Left renal cortex interstitium (tissue), 4 donors: ENCODE measurements at places on chromosomes 3 and 15. TPM values are rescaled to one million over a fixed set of nuclear protein-coding genes. Genes with fewer than 3 reads are reported as not detected.

DNA sequence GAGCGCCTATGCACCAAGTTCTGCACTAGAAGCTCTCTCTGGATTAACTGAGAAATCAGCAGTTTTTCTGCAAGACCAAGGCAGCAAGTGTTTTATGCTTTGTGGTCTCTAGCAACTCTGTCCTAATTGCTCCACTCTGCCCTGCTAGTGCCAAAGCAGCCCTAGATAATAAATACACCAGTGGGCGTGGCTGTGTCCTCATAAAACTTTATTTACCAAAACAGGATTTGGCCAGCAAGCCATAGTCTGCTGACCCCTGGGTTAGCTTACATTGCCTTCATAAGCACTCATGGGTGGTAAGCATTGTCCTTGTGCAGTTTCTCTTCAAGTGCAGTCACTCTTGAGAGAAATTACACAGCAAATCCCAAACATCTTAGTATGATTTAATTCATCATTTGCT is 30.7 kb upstream of the SLC24A5 start:
- no peak for DNase-seq

The C3orf20 gene
- polyA plus RNA-seq = 0.27 TPM

The NTRK3 gene
- 14.0 TPM for polyA plus RNA-seq

- no peak for DNase-seq
These were observed 81.7 kb upstream of the PLCL2 start for GRCh38 chr3:16803019-16803418.

DNA sequence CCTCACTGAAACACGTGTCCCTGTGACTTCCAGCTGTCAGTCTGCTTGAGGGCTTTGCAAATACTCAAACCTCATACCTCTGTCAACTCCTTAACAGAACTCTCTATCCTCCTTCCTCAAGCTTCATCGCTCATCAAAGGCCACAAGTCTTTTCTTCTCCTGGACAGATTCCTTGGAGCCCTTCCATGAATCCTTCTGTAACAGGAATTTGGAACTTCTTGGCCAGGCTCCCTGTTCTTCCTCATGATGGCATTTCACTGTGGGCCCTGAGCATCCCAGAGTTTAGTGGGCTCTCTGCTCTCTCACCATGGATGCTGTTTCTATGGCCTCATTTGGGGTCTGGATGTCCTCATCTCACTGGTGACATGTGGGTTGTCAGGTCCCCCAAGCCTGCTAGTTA is 105.0 kb upstream of the TLE3 start:
- DNase-seq = no peak

GRCh38 chr15:60627298-60627943 is 148.5 kb upstream of the ICE2 start:
- no peak for DNase-seq

The UCN2 gene
- polyA plus RNA-seq = 0.51 TPM

DNA sequence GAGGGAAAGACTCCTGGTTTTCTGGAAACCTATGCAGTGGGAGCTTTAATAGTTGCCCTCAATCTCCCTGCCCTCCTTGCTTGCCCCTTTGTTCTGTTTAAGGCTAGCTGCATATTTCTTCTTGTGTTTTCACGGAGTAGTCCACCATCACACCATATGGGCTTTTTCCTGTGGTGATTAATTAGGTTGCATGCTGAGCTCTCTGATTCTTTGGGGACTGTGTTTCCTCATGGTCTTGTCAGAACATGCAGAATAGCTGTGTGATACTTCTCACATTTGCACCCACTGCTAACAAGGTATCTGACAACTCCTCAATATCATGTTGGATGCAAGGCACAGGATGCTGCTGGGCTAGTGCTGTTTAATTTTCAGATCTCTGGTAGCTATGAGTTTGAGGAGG is 139.6 kb downstream of the PTPRG start:
- DNase-seq = no peak

GRCh38 chr3:73745526-73746191 is 120.9 kb upstream of the PDZRN3 start:
- DNase-seq = no peak

DNA sequence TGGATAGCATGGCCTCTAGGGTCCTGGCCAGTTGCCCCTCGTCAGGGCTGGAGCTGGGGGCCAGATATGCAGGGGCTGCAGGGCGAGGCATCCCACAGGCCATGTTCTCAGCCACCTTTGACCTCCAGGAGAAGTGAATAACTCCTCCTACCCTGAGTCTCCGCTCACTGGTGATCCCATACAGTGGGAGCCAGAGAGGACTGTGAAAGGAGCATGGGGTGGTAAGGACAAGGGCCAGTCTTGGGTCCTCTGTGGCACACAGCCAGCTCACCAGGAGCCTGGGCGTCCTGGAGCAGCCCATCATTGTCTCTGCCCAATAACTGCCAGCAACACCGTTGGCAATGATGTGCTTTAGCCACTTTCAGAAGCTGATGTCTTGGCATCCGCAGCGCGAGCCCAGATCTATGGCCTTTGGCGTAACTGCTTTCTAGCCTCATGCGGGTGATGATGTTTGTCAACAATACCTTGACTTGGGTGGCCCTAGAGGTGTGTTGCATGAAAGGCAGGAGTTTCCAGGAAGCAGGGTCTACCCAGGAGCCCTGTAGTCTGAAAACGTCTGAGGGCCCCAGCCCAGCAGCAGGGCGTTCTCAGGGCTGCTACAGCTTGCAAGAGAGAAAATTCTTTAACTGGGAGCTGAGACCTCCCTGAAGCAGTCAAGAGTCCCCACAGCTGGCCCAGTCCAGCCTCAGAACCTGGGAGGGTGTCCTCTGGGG is 61.1 kb upstream of the IQSEC1 start:
- no peak for DNase-seq
